ENCODE measurements at places on chromosomes 13 and 19. TPM values are rescaled to one million over a fixed set of nuclear protein-coding genes. Genes with fewer than 3 reads are reported as not detected.

COX7A1 gene
- polyA plus RNA-seq: 40.8 TPM

DNA sequence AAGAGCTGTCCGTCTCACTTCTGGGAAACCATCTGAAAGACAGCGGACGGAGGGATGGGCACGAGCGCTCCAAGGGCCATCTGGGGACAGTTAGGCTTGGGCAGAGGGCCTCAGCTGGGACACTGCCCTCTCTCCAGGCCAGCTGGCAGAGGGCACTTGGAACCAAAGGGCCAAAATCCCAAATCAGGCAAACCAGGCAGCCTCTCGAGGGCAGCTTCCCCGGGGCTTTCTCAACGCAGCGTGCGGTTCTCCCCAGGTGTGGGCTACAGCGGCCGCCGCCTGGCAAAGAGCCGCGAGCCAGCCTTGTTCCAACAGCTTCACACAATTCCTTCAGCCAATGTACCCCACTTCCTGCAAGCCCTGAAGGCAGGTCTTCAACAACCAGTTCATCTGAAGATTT, 5.0 kb downstream of the MLLT1 start:
- no peak for DNase-seq

- DNase-seq: no peak
Observed at GRCh38 chr13:31413516-31413915, 213.7 kb downstream of the B3GLCT start.

DNA sequence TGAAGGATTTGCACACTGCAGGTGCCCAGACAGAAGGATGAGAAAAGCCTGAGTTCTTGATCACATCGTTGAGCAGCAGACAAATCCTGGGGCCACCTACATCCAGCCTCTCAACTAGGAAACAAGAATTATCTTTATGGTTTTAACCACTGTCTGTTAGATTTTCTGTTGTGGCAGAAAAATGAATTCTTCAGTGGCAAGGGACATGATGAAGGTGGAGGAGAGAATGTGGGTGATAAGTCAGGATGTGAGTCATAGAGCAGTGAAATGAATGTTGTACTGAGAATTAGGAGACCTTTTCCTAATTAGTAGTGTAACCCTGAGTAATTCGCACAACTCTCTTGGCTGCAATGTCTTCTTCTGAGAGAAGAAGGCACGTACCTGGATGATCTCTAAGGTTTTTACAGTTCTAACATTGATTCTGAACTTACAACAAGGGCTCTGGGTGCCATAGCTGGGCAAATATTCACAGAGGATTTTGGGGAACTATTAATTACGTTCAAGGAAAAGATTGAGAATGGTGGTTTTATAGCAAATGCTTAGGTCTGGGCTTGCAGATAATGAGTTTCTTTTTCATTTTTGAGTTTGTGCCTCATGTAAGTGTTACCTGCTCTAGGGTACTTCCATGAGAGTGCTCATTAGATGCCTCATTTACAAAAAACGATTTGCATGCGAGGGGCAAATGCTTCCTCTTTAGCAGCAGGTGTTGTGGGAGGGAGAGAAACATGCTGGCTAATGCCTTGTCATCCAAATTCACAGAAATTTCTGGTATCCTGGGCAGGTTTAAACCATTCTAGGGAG, 111.0 kb upstream of the KL start:
- DNase-seq: no peak

DNA sequence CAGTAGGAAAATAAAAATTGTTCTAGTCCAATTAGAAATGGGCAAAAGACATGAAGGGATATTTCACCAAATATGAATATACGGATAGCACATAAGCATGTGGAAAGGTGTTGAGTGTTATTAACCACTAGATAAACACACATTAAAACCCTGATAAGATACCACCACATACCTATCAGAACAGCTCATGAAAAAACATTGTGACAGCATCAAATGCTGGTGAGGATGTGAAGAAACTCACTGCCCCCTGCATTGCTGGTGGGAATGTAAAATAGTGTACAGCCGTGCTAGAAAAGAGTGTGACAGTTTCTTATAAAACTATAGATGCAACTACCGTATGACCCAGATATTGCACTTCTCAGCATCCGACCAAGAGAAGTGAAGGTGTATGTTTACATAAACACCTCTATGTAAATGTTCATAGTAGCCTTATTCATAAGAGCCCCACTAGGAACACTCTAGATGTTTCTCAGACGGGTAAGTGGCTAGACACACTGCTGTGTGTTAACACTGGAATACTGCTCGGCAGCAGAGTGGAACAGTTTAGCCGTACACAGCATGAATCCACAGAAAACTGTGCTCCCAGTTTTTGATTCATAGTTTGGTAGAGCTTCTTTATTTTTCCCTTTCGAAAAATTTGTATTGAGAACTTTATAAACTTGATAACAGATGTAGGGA, 321.1 kb downstream of the MYO16 start:
- DNase-seq: no peak

DNA sequence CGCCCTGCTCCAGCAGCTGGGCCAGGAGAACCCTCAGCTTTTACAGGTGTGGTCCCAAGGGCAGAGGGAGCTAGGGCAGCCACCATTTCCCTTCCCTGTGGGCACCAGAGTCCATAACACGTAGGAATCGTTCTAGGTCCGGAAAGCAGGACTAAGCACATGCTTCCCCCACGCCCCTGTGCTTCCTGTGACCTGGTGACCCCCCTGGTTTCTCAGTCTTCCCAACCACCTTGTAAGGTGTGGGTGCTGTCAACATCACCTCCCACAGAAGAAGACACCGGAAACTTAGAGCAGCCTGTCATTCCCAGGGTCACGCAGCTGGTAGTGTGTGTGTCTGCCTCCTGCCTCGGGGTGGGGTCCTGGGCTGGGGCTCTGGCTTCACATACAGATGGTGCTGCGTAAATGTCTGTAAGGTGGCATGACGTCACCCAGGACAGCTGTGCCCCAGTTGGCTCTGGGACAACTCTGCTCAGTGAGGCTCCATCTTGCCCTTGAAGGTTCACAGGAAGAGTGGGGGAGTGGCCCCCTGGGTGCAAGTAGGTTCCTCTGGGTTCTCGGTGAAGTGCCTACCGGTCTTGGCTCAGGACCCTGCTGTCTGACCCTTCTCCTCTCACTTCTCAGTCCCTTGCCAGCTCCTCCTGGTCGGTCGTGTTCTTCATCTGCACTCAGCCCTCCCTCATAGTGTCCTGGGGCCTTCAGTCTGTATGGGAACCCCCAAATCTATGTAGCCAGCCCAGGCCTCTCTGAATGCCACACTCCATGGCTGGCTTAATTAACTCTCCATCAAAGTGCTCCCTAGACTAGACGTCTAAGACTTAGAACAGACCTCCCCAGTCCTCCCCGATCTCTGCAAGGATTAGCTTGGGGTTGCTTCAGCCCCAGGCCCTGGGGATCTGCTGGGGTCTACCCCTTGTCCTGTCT, 4.0 kb downstream of the RAD23A start:
- DNase-seq: no peak

DNA sequence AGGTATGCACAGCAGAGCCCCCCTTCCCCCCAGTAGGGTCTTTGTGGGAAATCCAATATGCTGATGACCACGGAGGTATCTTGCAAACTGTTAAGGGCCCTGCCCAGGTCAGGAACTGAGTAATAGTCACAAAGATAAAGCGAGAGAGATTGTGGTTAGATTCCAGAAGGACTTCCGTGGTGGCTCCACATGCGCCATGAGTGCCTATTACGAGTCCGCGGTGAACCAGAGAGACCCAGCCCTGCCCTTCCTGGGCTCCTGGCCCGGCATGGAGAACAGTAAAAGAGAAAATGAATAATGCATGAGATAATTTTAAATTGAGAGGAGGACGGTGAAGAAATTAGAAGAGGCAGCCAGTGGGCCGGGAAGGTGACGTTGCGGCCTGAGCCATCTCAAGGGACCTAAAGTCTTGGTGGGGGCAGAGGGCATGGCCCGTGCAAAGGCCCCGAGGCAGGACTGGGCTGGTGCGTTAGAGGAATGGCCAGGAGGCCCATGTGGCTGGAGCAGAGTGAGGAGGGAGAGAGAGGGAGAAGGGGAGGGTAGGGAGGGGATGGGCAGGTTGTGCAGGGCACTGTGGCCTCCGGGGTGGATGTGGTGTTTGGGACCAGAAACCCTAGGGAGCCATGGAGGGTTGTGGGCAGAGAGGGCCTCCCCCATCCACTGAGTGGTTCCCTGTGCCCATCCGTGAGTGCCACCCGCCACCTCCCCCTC, 46.6 kb upstream of the NFIC start:
- DNase-seq: no peak

GRCh38 chr19:27843861-27844260, 1369.1 kb downstream of the UQCRFS1 start:
- no peak for DNase-seq
